MCF 10A (cell line): ENCODE measurements at places on chromosomes 6 and 20. TPM values are rescaled to one million over a fixed set of nuclear protein-coding genes. Genes with fewer than 3 reads are reported as not detected.

Gene SF3B5
- 211 and 298 TPM in 2 replicates for total RNA-seq

Gene MOXD1
- 0.09 TPM in 1 of 2 replicates, not detected in the other for total RNA-seq

Gene AGPAT1
- 37.8 and 43.4 TPM in 2 replicates for total RNA-seq

Gene RNF182
- total RNA-seq: not detected in 2 replicates

Gene SLC26A8
- total RNA-seq: not detected in 2 replicates

Gene SNX21
- total RNA-seq: 8.5 and 13.9 TPM in 2 replicates

Gene TMEM239
- total RNA-seq: not detected in 2 replicates

Gene IYD
- total RNA-seq: not detected in 2 replicates

Gene OR12D3
- not detected in 2 replicates for total RNA-seq

Gene BEND6
- total RNA-seq: 2.1 and 4.2 TPM in 2 replicates

Gene PPP1R16B
- not detected in 2 replicates for total RNA-seq

Gene CAPN11
- total RNA-seq: not detected in 2 replicates

DNA sequence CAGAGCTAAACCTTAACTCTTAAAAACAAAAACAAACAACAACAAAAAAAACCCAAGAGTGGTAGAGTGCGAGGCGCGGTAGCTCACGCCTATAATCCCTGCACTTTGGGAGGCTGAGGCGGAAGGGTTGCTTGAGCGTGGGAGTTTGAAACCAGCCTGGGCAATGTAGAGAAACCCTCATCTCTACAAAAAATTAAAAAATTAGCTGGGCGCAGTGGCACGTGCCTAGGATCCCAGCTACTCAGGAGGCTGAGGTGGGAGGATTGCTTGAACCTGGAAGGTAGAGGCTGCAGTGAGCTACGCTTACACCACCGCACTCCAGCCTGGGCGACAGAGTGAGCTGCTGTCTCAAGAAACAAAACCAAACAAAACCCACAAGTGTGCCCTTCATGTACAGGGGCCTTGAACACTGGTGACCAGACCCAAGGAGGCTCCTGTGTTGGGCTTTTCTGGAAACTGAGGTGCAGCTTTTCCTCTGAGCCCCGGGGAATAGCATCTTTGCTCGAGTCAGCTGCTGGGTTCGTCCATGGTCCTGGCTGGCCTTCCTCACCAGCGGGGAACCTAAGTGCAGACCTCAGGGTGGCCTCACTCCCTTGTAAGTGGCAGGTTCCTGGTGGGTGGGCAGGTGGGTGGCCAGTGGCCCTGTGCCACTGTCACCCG is 39.9 kb downstream of the PYGB start:
- DNase-seq: no peak

DNA sequence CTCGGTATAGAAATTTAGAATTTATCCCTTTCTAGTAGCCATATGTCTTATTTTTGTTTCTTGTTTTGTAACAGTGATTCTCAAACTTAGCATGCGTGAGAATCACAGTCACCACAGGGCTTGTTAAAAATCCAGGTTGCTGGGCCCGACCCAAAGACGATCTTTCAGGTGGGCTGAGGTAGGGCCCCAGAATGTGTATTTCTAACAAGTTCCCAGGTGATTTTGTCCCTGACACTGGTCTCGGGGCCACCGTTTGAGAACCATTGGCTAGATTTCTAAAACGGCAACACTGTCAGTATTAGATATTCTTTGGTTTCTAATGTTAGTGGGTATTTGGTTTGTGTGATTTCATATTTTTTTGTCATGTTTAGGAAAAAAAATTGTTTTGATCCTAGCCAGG is 9.9 kb downstream of the PFDN4 start:
- DNase-seq: no peak

GRCh38 chr6:43376551-43376981 is 7.1 kb upstream of the ZNF318 start:
- peak; percentile 61 for DNase-seq

- DNase-seq: no peak
Measured at GRCh38 chr6:142848156-142848555, 96.8 kb downstream of the HIVEP2 start.

GRCh38 chr6:157445277-157446009 is 64.5 kb downstream of the ZDHHC14 start:
- DNase-seq: no peak

GRCh38 chr6:133396233-133396983 is 155.3 kb downstream of the EYA4 start:
- peak; percentile 12 for DNase-seq

GRCh38 chr6:45830441-45831139 is 185.1 kb downstream of the CLIC5 start:
- peak; percentile 30 for DNase-seq

GRCh38 chr6:7201444-7201731 is 93.6 kb downstream of the RREB1 start:
- DNase-seq: no peak

- DNase-seq: no peak
Measured at GRCh38 chr6:159640322-159640721, 52.7 kb downstream of the SOD2 start.

- DNase-seq: peak; percentile 46
Measured at GRCh38 chr20:11195899-11196558, 522.2 kb upstream of the JAG1 start.

DNA sequence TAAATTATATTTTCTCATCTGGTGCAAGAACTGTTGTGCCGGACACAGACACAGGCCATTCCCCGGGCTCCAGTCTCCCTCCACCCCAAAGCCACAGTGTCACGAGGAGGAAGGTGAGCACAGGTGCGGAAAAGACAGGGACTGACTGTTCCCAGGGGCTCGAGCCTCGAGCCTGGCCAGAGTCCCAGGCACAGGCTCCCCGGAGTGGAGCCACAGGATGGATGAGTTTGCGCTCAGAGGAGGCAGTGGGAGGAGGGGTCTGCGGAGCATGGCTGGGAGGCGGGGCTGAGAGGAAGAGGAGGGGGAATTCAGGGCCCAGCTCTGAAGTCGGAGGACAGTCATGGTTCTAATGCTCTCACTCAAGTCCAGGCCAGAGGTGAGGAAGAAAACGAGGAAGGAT is 284.8 kb downstream of the SMOC2 start:
- DNase-seq: no peak

GRCh38 chr6:157184202-157185015 is 138.9 kb downstream of the TMEM242 start:
- peak; percentile 57 for DNase-seq

DNA sequence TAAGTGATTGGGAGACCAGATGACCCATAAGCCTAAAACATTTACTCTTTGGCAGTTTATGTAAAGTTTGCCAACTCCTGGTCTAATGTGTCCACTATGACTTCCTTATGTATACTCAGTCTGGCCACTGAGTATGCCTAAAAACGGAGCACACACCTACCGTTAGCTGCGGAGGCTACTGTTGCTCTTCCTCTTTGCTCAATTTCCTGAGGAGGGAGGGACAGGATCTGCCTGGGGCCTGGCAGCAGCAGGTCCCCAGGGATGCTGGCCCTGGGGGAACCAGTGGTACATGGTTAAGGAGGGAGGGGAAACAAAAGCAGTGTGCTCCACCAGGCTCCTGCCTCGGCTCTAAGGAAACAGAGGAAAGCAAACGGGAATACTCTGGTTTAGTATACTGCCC is 113.5 kb downstream of the CDYL start:
- DNase-seq: no peak

DNA sequence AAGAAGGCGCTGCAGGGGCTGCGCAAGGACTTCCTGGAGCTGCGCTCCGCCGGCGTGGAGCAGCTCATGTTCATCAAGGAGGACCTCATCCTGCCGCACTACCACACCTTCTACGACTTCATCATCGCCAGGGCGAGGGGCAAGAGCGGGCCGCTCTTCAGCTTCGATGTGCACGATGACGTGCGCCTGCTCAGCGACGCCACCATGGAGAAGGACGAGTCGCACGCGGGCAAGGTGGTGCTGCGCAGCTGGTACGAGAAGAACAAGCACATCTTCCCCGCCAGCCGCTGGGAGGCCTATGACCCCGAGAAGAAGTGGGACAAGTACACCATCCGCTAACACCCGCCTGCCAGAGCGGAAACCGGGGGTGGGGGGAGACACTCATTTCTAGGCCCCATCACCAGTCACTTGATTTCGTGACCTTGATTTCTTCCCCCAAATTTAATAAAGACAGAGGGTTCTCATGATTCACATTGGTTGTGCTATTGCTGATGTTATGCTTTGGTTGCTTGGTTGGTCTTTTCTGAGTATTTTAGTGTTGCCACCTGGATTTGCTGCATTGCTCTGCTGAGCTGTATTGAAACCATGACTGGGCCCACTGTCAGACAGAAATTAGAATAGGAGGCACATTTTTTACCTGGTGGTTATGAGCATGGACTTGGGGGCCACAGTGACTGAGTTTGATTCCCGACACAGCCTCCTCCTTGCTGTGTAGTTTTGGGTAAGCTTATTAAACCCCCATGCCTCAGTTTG is 1.5 kb downstream of the FAM50B start:
- DNase-seq: no peak

DNA sequence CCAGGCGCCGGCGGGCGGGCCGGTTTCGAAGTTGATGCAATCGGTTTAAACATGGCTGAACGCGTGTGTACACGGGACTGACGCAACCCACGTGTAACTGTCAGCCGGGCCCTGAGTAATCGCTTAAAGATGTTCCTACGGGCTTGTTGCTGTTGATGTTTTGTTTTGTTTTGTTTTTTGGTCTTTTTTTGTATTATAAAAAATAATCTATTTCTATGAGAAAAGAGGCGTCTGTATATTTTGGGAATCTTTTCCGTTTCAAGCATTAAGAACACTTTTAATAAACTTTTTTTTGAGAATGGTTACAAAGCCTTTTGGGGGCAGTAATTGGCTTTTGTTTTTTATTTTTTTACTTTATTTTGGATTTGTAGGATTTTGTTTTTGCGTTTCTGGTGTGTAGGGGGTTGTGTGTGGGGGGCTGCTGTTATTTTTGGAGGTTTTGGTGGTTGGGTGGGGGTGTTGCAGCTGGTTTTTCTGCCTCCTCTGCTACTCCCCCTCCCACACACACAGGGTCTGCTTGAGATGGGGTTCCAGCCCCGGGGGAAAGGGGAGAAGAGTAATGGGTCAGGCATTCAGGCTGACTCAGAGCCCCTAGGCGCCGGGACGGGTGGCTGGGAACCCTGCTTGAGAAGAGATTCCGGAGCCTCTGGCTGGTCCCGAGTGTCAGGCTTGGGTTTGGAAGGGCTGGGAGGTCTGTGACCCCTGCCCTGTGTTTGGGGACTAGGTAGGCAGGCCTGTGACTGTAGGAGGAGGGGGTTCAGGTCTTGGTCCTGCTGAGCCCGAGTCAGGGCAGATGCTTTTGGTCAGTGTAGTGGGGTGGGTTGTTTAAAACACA is 2.0 kb downstream of the CEBPB start:
- DNase-seq: peak; percentile 83

GRCh38 chr6:13841936-13842335 is 27.6 kb upstream of the MCUR1 start:
- DNase-seq: no peak

GRCh38 chr6:72316675-72317380 is 305.0 kb upstream of the KCNQ5 start:
- DNase-seq: no peak

DNA sequence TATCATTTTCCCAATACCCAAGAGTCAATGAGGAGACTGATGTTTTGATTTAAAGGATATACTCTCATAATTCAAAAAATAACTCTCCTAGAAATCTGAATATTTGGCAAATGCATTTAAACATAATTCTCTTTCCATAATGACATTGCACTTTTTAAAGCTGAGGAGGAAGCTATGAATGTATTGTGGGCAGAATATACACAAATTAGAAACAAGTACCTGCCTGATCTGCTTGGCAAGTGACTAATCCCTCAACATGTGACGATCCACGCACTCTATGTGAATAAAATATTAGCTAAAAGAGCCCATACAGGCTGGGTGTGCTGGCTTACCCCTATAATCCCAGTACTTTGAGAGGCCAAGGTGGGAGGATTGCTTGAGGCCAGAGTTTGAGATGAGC is 88.3 kb upstream of the CCDC28A start:
- DNase-seq: peak; percentile 47

GRCh38 chr6:41208439-41209106 is 7.6 kb upstream of the TREML2 start:
- no peak for DNase-seq

GRCh38 chr20:38926934-38927616 is 858 bp downstream of the FAM83D start:
- peak; percentile 9 for DNase-seq

GRCh38 chr20:57996936-57997890 is 231.2 kb downstream of the ANKRD60 start:
- DNase-seq: peak; percentile 51

GRCh38 chr6:53112404-53112803 is 36.2 kb downstream of the GCM1 start:
- DNase-seq: peak; percentile 80

DNA sequence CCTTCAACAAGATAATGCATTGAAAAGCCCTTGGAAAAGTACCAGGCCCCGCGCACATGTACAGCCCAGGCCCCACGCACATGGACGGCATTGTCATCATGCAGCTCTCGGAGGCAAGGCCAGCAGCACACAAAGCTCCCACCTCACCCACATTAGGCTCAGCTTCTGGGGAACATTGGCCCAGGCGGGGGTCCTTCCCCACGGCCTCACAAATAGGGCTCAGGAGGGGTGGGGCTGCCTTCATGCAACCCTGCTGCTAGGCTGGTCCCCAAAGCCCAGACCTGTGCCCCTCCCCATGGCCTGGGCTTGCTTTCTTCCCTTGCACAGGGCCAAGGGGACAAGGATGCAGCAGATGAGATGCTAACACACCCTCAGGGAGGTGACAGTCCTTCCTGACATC is 26.7 kb downstream of the NPEPL1 start:
- DNase-seq: no peak

DNA sequence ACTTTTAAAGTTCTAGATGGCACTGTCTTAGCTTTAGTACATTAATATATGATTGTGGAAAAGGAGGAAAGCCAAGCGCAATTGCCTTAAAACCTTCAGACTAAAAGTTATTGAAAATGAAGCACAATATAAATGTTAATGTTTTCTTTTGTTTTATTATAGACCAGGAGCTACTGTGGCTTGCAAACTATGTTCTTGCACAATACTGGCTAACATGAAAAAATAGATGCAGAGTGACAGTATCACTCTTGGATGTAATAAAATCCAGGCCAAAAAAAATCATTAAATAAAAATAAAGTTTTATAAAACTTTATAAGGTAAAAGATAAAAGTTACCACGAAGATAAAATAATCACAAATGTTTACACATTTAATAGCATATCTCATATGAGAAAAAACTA is 18.3 kb upstream of the PLN start:
- no peak for DNase-seq

DNA sequence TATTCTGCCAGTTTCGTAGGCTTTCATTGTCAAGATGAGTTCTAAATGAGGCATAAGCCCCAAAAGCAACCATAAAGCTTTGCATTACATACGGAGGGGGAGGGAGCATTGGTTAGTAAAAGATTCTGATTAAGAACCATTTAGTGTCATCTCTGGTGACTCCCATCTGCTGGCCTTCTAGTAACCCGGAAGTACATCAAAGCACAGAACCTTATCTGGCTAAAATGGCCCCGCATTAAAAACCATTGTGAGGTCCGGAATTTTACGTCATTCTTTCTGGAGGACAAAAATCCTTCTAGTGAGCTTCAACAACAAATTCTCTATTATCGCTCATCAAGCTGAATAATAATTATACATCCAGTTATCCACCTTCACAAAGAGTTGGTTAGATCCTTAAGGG is 37.8 kb downstream of the METTL24 start:
- DNase-seq: no peak

GRCh38 chr6:141641406-141641805 is 491.3 kb upstream of the GJE1 start:
- DNase-seq: no peak
